ENCODE measurements at places on chromosomes 3 and 15. TPM values are rescaled to one million over a fixed set of nuclear protein-coding genes. Genes with fewer than 3 reads are reported as not detected.
A peak's percentile ranks its signal among the peaks of the same experiment; 100 is the strongest.

GRCh38 chr3:140365872-140366697, 311.8 kb upstream of the TRIM42 start:
- H3K27me3 ChIP-seq = no peaks in the 10 kb centered on the region
- no peaks in the 10 kb centered on the region for H3K4me1 ChIP-seq
- no peak for DNase-seq
- H3K27ac ChIP-seq = no peak overlapping the region
- H3K36me3 ChIP-seq = no peaks in the 10 kb centered on the region
- no peak overlapping the region for H3K4me3 ChIP-seq

DNA sequence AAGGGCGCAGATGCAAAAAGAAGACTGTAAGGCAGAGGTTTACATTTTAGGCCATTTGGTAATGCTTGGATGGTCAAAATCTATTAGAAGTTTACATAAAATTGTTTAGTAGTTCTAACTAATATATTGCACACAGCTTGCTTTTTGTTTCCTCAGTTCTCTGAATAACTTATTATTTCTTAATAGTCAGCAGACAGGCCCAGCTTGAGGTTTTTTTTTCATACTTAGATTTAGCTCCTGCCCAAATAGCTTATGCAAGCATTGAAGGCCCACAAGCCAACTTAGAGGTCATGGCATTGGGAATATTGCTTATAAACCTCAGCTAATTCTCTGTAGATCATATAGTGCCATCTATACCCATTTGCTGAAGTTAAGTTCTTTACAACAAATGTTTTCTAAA, 172.5 kb downstream of the RAP2B start:
- H3K4me3 ChIP-seq = no peak overlapping the region
- no peaks in the 10 kb centered on the region for H3K27me3 ChIP-seq
- no peaks in the 10 kb centered on the region for H3K4me1 ChIP-seq
- DNase-seq = no peak
- H3K36me3 ChIP-seq = no peaks in the 10 kb centered on the region

GRCh38 chr3:177102553-177102952, 94.7 kb downstream of the TBL1XR1 start:
- DNase-seq = peak; percentile 30
- H3K36me3 ChIP-seq = no peaks in the 10 kb centered on the region
- H3K27ac ChIP-seq = no peak overlapping the region
- H3K27me3 ChIP-seq = no peaks in the 10 kb centered on the region
- peaks cover 5% of the 10 kb centered on the region for H3K4me1 ChIP-seq

GRCh38 chr3:143413372-143413771, 293.8 kb downstream of the CHST2 start:
- H3K4me3 ChIP-seq = no peak overlapping the region
- H3K36me3 ChIP-seq = no peaks in the 10 kb centered on the region
- H3K27me3 ChIP-seq = no peaks in the 10 kb centered on the region
- DNase-seq = no peak

GRCh38 chr3:15805756-15806266, 8.0 kb upstream of the ANKRD28 start:
- no peaks in the 10 kb centered on the region for H3K36me3 ChIP-seq
- no peak for DNase-seq
- H3K27me3 ChIP-seq = no peaks in the 10 kb centered on the region
- no peak overlapping the region for H3K4me3 ChIP-seq
- peaks cover 3% of the 10 kb centered on the region for H3K4me1 ChIP-seq
- H3K27ac ChIP-seq = no peak overlapping the region

GRCh38 chr3:851098-851790, 241.6 kb upstream of the CNTN6 start:
- H3K27me3 ChIP-seq = no peaks in the 10 kb centered on the region
- no peak overlapping the region for H3K4me3 ChIP-seq
- H3K4me1 ChIP-seq = no peaks in the 10 kb centered on the region
- no peaks in the 10 kb centered on the region for H3K36me3 ChIP-seq

Gene BNIP2
- total RNA-seq = 73.8 TPM

Gene GOLGA8S
- total RNA-seq = 0.60 TPM

Gene ADGRG7
- total RNA-seq = not detected

GRCh38 chr15:99925661-99926461, 192.6 kb upstream of the LYSMD4 start:
- peaks cover 2% of the 10 kb centered on the region for H3K27me3 ChIP-seq
- peaks cover 6% of the 10 kb centered on the region for H3K4me1 ChIP-seq
- H3K36me3 ChIP-seq = no peaks in the 10 kb centered on the region
- peak overlapping the region; percentile 53 for H3K4me3 ChIP-seq

DNA sequence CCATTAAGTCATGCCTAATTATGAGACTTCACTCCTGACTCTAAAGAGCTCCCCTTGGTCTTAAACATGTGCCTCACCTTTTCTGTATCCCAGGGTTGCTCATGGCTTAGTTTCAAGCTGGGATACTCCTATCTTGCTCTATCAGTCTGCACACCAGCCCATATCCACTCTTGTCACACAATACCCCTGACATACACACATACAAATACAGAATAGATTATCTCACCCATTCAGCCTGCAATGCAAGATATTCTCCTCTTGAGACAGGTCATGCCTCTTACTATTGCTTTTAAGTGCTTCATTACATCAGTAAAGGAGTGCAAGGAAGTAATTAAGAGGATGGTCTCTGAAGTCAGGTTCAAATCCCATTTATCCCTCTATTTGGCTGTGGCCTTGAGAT, 587.3 kb downstream of the IGSF11 start:
- no peak overlapping the region for H3K27ac ChIP-seq
- no peak overlapping the region for H3K4me3 ChIP-seq
- H3K4me1 ChIP-seq = no peaks in the 10 kb centered on the region
- H3K36me3 ChIP-seq = no peaks in the 10 kb centered on the region
- DNase-seq = no peak

Gene ZCWPW2
- total RNA-seq = 2.0 TPM

- no peaks in the 10 kb centered on the region for H3K4me1 ChIP-seq
- H3K36me3 ChIP-seq = no peaks in the 10 kb centered on the region
- no peak overlapping the region for H3K4me3 ChIP-seq
Observed at GRCh38 chr3:38084334-38085310, 45.6 kb downstream of the DLEC1 start.

DNA sequence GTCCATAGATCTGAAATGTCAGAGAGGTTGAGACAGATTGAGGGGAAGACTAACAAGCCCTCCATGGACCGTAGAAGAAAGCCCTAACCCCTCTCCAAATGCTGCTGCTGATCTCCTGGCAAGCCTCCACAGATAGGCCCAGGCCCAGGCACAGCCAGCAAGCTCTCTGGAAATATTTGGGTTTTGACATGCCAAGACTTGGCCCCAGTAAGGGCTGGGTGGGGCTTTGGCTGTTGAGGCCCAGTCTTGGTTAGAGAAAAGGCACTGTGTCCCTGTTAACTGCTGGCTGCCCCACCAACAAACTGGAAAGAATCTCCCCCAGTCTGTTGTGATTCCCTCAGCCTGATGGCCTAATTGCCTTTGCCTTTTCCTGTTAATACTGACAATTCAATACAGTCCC, 208.8 kb upstream of the CTDSPL start:
- H3K36me3 ChIP-seq = no peaks in the 10 kb centered on the region
- DNase-seq = no peak
- H3K27me3 ChIP-seq = no peaks in the 10 kb centered on the region
- no peak overlapping the region for H3K27ac ChIP-seq
- no peak overlapping the region for H3K4me3 ChIP-seq
- H3K4me1 ChIP-seq = no peaks in the 10 kb centered on the region

DNA sequence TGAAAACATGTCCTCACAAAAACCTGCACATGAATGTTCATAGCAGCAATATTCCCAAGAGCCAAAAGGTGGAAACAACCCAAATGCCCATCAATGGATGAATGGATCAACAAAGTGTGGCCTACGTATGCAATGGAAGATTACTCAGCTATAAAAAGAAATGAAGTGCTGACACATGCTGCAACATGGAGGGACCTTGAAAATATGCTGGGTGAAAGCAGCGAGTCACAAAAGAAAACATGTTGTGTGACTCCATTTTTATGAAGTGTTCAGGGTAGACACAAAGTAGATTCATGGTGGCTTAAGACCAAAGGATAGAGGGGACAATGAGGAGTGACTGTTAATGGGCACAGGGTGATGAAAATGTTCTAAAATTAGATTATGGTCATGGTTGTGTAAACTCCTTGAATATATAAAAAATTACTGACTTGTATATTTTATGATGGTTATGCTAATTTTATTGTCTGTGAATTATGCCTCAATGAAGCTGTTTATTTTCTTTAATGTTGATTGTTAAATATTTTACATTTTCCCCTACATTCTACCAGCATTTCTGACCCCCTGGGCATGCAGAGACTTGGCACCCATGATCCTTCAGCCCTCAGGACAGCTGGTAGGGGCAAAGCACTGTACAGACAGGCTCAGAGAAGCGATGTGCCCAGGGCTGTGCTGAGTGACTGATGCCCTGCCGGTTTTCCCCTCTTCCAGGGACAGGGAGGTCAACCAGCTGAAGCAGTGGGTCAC, 37.8 kb downstream of the CFAP100 start:
- H3K4me1 ChIP-seq = no peaks in the 10 kb centered on the region
- H3K27ac ChIP-seq = no peak overlapping the region
- DNase-seq = peak; percentile 2
- H3K4me3 ChIP-seq = no peak overlapping the region
- H3K27me3 ChIP-seq = no peaks in the 10 kb centered on the region

Gene WDR93
- 2.5 TPM for total RNA-seq

GRCh38 chr3:13019243-13020095, 53.8 kb downstream of the IQSEC1 start:
- H3K36me3 ChIP-seq = no peaks in the 10 kb centered on the region
- no peak overlapping the region for H3K27ac ChIP-seq
- peak; percentile 78 for DNase-seq
- no peaks in the 10 kb centered on the region for H3K27me3 ChIP-seq
- no peak overlapping the region for H3K4me3 ChIP-seq
- H3K4me1 ChIP-seq = peaks cover 5% of the 10 kb centered on the region

DNA sequence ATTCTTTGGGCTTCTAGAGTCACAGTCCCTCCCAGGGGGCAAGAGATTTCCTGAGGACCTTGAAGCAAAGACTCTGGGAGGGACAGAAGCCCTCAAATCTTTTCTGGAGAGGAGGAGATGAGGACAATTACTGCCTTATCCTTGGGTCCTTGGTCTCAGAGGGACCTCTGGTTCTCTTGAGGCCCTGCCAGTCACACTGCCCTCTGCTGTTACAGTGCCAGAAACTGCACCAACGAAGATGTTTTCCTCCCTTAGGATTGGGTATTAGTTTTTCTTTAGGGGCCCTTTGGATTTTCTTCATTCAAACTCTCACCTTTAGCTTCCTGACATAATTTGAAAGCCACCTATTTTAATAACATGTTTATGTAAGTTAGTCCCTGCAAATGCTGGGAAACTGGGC, 58.2 kb upstream of the SCN5A start:
- H3K27ac ChIP-seq = no peak overlapping the region
- no peak for DNase-seq
- H3K36me3 ChIP-seq = no peaks in the 10 kb centered on the region
- H3K4me3 ChIP-seq = no peak overlapping the region
- no peaks in the 10 kb centered on the region for H3K27me3 ChIP-seq

- no peaks in the 10 kb centered on the region for H3K36me3 ChIP-seq
- H3K27me3 ChIP-seq = no peaks in the 10 kb centered on the region
- H3K27ac ChIP-seq = no peak overlapping the region
Observed at GRCh38 chr3:42886294-42886822, 10.7 kb upstream of the CYP8B1 start.

- H3K4me1 ChIP-seq = no peaks in the 10 kb centered on the region
- H3K27ac ChIP-seq = no peak overlapping the region
- peaks cover 5% of the 10 kb centered on the region for H3K36me3 ChIP-seq
- no peak for DNase-seq
- H3K27me3 ChIP-seq = no peaks in the 10 kb centered on the region
Observed at GRCh38 chr15:58598829-58599210, 150.7 kb downstream of the ADAM10 start.

DNA sequence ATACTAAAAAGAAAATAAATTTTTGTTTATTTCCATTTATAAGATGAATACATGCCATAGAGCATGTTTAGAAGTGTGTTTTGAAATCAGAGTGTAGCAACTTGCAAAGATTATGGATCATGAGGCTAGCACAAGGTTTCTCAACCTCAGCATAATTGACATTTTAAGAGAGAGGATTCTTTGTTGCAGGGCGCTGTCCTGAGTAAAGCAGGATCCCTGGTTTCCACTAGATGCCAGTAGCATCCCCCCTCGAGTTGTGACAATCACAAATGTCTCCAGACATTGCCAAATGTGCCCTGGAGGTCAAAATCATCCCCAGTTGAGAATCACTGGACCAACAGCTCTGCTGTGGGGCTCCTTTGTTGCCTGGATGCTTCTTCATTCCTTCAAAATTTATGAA, 128.5 kb upstream of the RBMS3 start:
- H3K27ac ChIP-seq = no peak overlapping the region
- H3K36me3 ChIP-seq = no peaks in the 10 kb centered on the region
- H3K4me1 ChIP-seq = no peaks in the 10 kb centered on the region
- H3K27me3 ChIP-seq = no peaks in the 10 kb centered on the region
- DNase-seq = no peak

Gene SLC25A38
- 24.9 TPM for total RNA-seq

Gene LRTM1
- not detected for total RNA-seq

Gene MCF2L2
- total RNA-seq = 1.7 TPM

Gene ZNF80
- 0.28 TPM for total RNA-seq

GRCh38 chr3:14518893-14519292, 21.2 kb downstream of the GRIP2 start:
- no peaks in the 10 kb centered on the region for H3K36me3 ChIP-seq
- no peak overlapping the region for H3K4me3 ChIP-seq
- H3K4me1 ChIP-seq = no peaks in the 10 kb centered on the region
- H3K27ac ChIP-seq = no peak overlapping the region

Gene BFSP2
- total RNA-seq = 0.41 TPM

DNA sequence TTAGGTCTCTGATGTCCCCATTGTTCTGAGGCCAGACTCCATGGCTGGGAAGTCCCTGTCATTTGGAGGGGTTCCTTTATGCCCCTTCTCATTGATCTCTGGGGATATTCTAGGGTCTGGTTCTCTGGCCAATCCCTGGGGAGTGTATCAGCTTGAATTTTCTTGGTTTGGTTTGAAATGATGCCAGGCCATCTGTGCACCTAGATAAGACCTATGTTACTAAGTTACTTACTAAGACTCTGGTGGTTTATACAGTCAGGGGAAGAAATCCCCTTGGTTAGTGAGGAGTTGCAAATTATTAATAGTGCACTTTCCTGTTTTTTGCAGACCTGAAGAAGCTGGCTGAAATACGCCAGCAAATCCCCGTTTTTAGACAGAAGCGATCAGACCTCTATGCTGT, 20.3 kb downstream of the NIT2 start:
- DNase-seq = no peak
- H3K4me3 ChIP-seq = no peak overlapping the region
- no peaks in the 10 kb centered on the region for H3K27me3 ChIP-seq
- H3K36me3 ChIP-seq = no peaks in the 10 kb centered on the region
- no peak overlapping the region for H3K27ac ChIP-seq

- no peaks in the 10 kb centered on the region for H3K27me3 ChIP-seq
- H3K4me1 ChIP-seq = no peaks in the 10 kb centered on the region
- no peak overlapping the region for H3K27ac ChIP-seq
- H3K36me3 ChIP-seq = no peaks in the 10 kb centered on the region
- no peak for DNase-seq
- H3K4me3 ChIP-seq = no peak overlapping the region
Observed at GRCh38 chr3:35760146-35760545, 120.8 kb downstream of the ARPP21 start.

Gene GP5
- 0.22 TPM for total RNA-seq

GRCh38 chr3:172276103-172276502, 172.2 kb downstream of the GHSR start:
- H3K27me3 ChIP-seq = no peaks in the 10 kb centered on the region
- no peak overlapping the region for H3K4me3 ChIP-seq
- DNase-seq = no peak

Measured in kidney (tissue), 22 donors.